ENCODE measurements at places on chromosomes 6 and 20.

- DNase-seq: no peak
These were observed 470.4 kb upstream of the SLC35B3 start for GRCh38 chr6:8905757-8906156.

DNA sequence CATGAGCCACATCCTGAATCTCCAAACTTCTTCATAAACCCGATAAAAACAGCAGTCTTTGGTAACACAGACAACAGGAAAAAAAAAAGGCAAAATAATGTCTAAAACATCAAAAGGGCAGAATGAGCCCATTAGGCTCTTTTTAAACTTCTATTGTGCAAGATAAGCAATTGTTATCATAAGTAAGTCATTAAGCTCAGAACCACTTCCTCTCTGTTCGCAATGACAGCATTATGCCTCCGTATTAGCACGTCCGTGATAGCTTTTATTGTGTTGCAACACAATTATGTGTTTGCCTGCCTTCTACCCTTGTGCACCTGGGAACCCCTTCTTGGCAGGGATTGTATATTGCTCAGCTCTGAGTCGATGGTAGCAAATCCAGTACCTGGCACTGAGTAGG lies 147.1 kb downstream of the LRFN2 start:
- no peak for DNase-seq

- no peak for DNase-seq
These were observed 439.7 kb downstream of the RFPL4B start for GRCh38 chr6:112786801-112787200.

GRCh38 chr6:113187661-113188060 lies 669.5 kb upstream of the MARCKS start:
- no peak for DNase-seq

- DNase-seq: no peak
These were observed 50.0 kb downstream of the TAF4 start for GRCh38 chr20:62015540-62016288.

GRCh38 chr6:124131779-124132178 lies 328.1 kb downstream of the NKAIN2 start:
- DNase-seq: no peak

DNA sequence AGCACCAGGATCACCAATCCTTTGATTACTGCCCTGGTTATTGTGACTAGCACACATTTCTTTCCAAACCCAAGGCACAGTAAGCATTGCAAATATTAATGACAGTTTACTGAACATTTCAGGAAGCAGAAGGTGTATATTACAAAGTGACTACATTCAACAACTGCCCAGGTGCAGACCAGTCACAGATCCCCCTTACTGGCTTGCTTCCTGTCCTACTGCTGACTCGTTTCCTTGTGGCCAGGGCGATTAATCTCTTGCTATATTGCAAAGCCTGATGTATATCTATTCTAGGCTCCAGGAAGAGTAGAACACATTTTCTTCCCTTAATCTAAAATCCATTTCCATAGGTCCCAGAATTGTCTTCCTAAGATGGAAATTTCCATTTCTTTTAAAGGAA lies 77.2 kb upstream of the EPHA7 start:
- DNase-seq: no peak

- DNase-seq: no peak
These were observed 9.1 kb downstream of the TMEM181 start for GRCh38 chr6:158569036-158569435.

DNA sequence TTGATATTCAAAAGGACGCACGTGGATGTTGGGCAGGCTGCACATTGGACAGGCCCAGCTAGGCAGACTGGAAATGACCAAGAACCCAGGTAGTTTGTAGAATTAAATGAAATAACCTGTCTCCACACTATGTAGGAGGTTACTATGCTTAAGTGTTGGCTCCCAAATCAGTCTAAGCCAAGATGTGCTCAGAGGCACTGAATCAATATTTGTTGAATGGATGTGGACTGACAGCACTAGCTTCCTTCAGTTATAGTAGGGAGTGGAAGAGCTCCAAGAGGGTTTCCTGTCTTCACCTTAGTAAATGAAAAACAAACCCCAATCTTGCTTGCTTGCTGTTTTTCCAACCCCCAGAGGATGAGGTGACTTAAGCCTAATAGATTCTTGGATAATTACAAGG lies 180.5 kb downstream of the JARID2 start:
- no peak for DNase-seq

- no peak for DNase-seq
These were observed 24.6 kb downstream of the DNAAF9 start for GRCh38 chr20:3382836-3383235.

DNA sequence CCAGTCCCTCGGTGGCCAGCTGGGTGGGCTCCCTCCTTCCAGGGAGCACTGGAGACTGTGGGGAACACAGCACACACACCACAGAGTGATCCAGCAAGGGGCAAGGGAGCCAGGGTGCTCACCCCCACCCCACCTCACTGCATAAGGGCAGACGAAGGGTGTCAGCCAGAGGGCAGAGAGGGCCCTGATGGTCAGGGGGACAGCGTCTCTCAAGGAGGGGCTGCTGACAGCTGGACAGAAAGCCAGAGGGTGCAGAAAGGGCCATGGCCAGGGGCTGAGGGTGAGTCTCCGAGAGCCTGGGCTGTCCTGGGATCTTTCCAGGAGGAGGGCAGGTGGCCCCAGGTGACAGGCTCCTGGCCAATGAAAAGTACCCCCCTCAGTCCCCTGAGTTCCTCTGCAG lies 73.4 kb upstream of the PMEPA1 start:
- no peak for DNase-seq

GRCh38 chr6:98295515-98296175 lies 538.7 kb upstream of the POU3F2 start:
- DNase-seq: no peak

DNA sequence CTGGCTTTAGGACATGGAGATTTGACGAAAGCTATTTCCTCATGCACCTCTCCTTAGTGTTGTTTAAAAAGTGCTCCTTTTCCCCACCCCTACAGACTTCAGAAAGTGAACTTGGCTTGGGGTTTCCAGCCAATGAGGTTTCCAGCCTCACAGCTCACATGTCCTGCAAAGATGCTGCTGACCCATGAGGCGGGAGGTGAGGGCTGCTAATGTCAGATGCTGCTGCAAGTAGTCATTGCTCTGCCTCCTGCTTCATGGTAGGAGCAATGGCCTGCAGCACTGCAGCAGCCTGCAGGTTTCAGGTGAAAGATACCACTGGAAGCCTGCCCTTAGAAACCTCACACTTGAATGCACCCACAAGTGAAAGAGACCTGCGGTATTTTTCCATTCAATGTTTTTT lies 112.8 kb downstream of the LAMP5 start:
- DNase-seq: no peak

GRCh38 chr20:54474046-54474445 lies 1.3 kb upstream of the DOK5 start:
- no peak for DNase-seq

DNA sequence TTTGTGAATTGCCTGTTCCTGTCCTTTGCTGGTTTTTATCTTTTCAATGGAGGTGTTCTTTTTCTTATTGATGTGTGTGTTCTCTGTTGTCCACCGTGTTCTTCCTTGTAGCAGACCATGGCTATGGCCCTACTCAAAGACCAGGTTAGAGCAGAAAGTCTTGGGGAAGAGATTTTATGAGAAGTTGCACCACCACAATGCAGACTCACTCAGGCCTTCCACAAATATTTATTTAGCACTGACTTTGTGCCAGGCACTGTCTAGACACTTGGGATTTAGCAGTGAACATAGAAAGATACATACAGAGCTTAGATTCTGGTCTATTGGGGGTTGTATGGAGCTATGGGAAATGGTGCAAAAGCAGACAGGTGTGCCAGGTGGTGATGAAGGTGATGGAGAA lies 98.8 kb downstream of the DTD1 start:
- DNase-seq: no peak

DNA sequence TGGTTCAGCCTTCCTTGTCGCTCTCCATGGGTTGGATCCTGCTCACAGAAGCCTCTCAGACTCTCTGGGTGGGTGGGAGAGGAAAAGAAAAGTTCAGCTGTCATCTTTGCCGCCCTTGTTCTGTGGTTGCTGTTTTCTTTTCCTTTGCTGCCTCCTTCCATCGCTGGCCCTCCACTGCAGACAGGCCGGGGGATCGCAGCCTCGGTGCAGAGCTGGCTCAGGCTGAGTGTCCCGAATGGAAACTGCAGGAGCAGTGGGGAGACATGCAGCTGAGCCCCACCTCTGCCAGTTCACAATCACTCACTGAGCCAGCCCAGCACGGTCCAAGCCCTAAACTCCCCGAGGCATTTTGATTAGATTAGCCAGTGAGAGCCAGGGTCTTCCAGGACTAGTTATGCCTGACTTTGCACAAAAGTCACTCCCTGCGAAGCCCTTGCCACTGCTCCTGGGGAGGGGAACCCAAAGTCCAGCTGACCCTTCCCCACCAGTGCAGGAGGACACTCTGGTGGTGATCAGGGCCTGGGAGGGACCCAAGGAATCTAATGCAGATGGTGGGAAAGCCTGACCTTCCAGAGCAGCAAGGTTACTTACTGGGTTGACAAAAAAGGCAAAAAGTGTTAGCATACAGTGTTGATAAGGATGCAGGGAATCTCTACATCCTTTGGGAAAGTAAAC lies 14.0 kb downstream of the NRN1 start:
- no peak for DNase-seq

DNA sequence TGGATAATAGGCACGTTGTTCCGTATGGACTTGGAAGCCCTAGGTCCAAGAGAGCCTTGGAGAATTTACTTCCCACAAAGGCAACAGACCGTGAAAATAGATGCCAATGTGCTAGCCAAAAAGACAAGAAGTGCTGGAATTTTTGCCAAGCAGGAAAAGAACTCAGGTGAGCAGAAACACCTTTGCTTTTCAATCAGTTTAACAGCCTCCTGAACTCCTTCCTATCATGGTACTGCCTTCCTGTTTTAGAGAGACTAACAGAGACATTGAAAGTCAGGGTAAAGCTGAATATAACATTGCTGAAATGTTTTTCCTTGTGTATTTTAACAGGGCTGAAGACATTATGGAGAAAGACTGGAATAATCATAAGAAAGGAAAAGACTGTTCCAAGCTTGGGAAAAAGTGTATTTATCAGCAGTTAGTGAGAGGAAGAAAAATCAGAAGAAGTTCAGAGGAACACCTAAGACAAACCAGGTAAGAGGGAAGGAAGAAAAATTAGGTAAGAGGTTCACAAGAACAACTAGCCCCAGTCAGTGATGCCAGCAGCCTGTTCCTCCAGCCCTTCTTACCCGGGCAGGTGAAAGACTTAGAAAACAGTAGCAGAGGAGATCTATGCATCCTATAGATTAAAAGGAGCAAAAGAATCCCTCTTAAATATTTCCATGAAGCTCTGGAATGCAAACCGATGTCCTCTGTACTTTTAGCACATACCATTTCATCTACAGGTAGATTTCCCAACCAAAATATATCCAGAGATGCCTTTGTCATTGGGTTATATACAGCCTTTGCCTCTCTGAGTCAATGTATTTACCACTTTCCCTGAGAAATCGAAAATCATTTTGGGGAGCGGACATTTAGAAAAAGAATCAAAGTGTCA lies 4.0 kb downstream of the EDN1 start:
- no peak for DNase-seq

DNA sequence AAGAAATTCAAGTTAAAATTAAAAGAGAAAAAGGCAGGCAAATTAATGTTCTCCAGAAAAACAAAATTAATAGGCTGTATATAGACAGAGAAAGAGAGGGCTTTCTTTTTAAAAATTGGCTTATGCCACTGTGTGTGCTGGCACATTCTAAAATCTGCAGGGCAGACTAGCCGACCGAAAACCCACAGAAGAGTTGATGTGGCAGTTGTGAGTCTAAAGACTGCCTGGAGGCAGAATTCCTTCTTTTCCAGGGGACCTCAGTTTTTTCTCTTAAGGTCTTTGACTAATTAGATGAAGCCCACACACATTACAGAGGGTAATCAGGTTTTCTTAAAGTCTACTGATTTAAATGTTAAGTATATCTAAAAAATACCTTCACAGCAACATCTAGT lies 85.7 kb downstream of the GJA1 start:
- DNase-seq: no peak

- DNase-seq: peak; percentile 12
These were observed at the start of gene UNC5CL for GRCh38 chr6:41039060-41039998. Gene UNC5CL (minus strand): TSS chr6:41039221. CDS start chr6:41035074, 4,147 bp downstream.

- no peak for DNase-seq
These were observed 42.1 kb upstream of the CDH22 start for GRCh38 chr20:46350201-46350985.

DNA sequence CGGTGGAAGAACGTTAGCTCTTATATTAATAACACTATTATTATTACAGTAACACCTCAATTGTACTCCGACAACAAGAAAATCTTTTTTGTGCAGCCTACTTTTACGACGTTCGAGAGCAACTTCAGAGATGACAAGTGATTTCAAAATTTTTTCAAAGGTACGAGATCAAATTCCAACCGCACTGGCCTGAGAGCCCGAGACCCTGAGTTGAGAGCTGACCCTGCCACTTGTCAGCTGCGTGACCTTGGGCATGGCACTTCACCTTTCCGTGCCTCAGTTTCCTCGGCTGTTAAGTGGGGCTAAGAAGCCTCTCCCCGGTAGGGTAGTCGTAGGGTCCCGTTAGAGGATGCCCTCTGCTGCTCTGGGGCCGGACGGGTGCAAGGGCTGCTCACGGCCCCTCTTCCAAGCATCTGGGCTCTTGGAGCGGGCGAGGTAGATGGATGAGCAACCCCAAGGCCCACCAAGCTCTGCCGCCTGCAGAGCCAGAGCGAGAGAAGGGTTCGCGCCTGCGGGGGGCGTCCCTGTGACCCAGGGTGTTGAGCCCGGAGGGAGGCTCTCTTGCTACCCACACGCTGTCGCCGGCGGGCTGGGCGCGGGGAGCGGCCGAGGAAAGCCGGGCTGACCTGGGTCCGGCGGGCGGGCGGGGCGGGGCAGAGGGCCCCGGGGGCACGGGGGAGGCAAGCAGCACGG lies 510 bp downstream of the NDRG3 start:
- no peak for DNase-seq

DNA sequence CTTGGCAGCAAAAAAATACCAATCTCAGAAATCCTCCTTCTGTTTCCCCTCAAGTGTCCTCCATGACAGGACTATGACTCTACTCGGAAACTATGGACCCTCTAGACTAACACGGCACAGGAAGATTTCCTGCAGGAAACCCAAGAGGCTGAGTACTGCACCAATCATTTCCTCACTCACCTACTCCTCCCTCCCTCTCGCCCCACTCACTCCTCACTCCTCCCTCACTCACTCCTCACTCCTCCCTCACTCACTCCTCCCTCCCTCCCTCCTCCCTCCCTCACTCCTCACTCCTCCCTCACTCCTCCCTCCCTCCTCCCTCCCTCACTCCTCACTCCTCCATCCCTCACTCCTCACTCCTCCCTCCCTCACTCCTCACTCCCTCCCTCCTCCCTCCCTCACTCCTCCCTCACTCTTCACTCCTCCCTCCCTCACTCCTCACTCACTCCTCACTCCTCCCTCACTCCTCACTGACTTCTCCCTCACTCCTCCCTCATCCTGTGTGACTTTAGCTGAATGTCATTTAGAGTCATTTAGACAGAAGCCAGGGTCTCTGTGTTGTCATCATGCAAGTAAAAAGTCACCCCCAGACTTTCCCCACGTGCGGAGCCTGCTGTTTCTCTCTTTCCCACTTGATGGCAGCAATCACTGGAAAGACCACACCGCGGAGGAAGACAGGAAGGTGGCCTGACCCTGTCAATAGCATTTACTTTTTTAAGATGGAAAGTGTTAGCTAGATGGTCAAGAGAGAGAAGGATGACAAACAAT lies 226.8 kb upstream of the PDE10A start:
- DNase-seq: no peak

- no peak for DNase-seq
These were observed 120.9 kb upstream of the IFNGR1 start for GRCh38 chr6:137339929-137340559.

- DNase-seq: no peak
These were observed 159.8 kb downstream of the NRN1 start for GRCh38 chr6:5846889-5847288.

- no peak for DNase-seq
These were observed 309.8 kb upstream of the SGK1 start for GRCh38 chr6:134627707-134628106.

GRCh38 chr6:84731401-84731800 lies 33.0 kb downstream of the TBX18 start:
- DNase-seq: no peak
